Stimulated activated CD8-positive, alpha-beta memory T cell treated with anti-CD3 and anti-CD28 coated beads, Interleukin-2, amount 100 ng/mL, for 48 hours (primary cell): ENCODE measurements at places on chromosomes 5 and 9.

- DNase-seq: no peak
Measured at GRCh38 chr9:108759399-108759798, 96.4 kb downstream of the ACTL7B start.

DNA sequence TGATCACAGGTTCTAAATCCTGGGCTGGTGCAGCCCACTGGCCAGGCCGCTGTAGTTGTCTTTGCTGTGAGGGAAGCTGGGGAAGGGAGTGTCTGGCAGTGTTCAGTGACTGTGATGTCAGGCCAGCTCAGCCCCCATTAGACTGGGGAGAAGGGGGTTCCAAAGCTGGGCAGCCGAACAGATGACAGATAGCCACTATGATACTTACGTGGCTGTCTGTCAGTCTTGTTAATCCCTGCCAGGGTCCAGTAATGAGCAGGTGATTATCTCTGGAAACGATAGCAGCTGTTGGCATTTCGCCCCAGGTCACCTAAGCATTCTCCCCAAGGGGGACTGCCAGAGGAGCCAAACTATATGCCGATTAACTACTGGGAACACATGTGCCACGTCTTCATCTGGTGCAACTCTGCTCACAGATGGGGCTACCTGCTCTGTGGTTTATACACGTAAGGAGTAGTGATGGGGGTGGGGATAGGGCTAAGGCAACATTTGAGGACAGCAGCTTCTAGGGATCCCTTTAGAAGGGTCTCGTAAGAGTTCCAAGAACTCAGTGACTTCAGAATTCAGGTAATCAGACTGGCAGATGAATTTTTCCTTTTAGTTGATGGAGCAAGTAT, 396.3 kb downstream of the KDM4C start:
- no peak for DNase-seq

DNA sequence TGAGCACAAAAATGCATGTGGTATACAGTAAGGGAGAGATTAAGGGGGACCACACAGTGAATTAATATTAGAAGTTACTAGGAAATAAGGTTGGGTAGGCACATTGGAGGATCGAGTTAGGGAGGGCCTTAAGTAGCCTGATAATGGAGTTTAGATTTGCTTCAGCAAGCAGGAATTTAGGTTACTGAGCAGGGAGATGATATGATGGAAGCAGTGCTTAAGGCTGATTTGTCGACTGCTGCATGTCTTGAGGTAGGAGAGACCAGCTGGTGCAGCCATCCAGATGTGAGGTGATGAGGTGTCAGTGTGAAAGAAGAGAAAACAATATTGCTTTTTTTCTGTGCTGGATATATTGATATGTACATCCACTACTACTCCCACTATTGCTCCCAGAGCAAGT, 55.2 kb upstream of the ACTBL2 start:
- no peak for DNase-seq

DNA sequence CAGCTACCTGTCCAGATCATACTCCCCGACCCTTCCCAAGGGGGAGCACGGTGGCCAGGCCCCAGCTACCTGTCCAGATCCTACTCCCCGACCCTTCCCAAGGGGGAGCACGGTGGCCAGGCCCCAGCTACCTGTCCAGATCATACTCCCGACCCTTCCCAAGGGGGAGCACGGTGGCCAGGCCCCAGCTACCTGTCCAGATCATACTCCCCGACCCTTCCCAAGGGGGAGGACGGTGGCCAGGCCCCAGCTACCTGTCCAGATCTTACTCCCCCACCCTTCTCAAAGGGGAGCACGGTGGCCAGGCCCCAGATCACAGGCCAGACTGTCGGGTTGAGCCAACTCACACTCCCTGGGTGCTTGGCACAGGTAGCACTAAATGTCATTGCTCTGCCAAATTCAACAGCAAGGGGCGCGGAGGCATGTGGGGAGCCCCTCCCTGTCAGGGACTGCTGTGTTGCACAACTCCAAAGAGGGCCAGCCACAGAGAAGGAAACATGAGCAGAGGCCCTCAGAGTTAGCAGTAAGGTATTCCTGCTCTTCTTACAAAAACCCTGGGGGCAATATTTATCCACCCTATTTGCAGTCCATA, 136.9 kb downstream of the OLFM1 start:
- DNase-seq: no peak

- DNase-seq: no peak
Measured at GRCh38 chr5:52481201-52481600, 306.5 kb upstream of the ITGA1 start.

- DNase-seq: no peak
Measured at GRCh38 chr5:169301986-169302385, 1.0 kb upstream of the SLIT3 start.

DNA sequence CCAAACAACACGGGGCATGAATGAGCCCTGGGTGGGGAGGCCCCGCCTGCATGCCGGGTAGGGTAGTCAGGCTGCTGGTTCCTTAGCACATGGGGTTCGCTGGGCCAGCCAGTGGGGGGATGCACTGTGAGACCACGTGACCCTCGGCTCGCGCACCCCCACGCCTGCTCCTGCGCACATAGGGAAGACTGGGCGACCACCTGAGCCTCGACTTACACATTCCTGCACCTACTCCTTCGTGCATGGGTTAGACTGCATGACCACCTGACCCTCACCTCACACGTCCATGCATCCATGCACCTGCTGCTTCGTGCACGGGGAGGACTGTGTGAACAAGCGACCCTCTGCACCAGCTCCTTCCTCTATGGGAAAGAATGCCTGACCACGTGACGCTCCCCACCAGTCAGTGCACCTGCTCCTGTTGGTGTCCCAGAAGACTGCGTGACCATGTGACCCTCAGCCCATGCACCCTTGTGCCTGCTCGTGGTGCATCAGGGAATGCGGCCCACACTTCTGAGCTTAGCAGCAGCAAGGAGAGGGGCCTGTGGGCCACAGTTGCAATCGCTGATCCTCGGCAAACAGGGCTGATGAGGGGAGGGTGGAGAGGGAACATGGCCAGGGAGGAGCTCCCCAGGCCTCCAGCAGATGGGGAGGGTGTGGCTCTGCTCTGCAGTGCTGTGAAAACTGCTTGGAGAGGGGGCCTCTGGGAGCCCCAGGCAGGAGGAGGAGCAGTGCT, 18.1 kb downstream of the LPCAT1 start:
- no peak for DNase-seq

DNA sequence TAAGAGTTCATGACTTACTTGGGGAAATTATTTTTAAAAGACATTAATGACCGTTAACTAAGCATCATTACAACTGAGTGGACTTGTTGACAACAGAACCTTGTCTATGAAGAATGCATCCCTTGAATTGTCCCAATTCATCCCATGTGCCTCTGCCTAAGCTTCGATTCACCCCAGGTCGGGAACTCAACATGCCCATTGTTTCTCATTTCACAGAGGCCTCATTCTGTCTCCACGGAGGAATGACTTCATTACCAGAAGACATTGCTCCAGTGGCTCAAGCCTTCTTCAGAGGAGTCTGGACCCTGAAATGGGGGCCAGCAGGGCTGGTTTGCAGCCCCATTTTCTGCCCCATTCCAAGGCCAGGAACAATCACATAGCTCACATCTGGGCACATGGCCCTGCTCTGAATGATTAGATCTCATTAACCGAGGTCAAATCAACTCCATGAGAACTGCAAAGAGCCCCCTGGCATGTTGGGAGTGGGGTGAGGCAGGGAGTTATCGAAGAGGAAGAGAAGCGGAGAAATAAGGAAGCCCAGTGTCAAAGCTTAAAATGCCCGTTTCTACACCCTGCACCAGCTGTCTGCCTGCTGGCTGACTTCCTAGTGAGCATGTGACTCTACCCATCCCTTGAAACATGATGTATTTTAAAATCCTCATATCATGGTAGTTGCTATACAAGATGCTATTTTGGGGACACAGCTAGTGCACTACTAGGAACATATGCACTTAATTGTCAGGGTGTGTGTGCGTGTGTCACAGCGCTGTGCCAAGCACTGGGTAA, 137.3 kb downstream of the LHFPL2 start:
- DNase-seq: no peak

DNA sequence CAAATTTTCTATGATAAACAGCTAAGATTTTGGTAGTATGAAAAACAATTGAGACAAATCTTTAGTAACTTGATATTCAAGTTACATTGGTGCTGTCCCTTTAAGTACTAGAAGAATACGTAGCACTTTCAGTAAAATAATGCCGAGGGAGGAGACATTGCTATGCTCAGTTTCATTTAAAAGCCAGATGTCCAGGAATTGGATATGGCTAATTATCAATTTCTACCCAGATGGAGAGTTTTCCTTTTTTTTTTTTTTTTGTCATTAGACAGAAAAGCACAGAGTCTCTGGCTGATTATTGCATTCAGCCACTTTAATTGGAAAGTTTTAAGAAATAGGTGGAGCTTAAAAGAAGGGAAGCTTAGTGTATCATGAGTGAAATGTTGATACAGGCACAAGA, 40.4 kb upstream of the APC start:
- DNase-seq: no peak

DNA sequence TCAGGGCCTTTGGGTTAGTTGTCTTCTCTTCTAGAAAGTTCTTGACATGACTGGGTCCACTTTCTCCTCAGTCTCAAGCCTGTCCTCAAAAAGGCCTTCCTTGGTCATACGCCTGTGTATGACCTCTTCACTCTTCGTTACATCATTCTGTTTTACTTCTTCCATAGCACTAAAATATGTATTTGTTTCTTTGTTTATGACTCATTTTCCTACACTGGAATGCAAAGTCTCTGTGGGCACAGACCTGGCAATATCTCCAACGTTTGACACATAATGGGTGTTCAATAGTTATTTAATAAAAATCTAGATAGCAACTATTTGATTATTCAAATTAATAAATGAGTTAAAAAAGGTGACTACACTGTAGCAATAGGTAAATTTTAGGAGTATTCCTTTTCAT, 85.1 kb downstream of the YIPF5 start:
- DNase-seq: no peak

DNA sequence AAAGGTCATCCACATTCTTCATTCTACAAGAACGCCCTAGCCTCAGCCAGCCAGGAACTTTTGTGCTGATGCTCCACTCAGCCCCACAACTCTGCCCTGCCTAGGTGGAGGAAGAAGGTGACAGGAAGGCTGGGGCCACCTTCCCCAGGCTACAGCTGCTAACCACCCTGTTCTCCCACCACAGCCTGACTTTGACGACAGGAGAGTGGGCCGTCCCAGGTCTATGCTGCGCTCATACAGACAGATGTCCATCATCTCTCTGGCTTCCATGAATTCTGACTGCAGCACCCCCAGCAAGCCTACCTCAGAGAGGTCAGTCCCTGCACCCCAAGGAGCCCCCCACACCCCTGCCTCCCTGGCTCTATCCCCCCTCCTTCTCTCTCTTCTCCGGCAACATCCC, 28.2 kb upstream of the FOXI1 start:
- DNase-seq: no peak

DNA sequence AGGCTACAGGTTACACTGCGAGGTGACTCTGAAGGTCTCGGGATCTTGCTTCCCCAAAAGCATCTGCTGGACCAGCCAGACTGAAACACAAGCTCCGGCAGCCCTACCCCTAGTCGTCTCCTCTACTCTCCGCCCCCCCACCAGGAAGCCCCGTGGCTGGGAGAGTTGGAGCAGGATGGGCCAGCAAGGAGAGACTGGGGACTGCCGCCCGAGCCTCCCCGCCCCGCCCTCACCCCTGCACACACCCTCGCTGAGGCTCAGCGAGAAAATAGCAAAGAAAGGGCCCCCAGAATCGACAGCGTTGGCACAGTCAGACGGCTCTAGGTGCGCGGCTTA, 1.3 kb downstream of the TRIM7 start:
- DNase-seq: no peak

DNA sequence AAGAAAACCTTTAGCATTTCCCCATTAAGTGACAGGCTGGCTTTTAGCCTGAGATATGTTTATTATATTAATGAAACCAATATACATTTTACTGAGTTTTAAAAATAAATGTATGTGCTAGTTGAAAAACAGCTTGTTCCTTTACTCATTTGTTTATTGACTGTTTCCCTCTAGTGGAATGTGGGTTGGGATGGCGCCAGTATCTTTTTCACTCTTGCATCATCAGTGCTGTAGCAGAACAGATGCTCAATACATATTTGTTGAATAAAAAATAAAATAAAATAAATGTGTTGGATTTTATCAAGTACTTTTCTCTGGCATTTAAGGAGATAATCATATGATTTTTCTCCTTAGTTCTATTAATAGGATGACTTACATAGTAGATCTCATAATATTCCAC, 43.0 kb downstream of the FSTL4 start:
- DNase-seq: no peak

DNA sequence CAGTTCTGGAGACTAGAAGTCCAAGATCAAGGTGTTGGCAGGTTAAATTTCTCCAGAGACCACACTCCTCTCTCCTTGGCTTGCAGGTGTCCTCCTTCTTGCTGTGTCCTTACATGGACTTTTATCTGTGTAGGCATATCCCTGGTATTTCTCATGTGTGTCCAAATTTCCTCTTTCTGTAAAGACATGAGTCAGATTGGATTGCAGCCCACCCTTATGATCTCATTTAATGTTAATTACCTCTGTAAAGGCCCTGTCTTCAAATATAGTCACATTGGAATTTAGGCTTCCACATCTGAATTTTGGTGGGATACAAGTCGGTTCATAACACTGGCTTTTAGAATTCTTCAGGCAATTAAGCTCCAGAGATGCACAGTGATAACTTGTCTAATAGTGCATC, 322.2 kb upstream of the GRIA1 start:
- no peak for DNase-seq

DNA sequence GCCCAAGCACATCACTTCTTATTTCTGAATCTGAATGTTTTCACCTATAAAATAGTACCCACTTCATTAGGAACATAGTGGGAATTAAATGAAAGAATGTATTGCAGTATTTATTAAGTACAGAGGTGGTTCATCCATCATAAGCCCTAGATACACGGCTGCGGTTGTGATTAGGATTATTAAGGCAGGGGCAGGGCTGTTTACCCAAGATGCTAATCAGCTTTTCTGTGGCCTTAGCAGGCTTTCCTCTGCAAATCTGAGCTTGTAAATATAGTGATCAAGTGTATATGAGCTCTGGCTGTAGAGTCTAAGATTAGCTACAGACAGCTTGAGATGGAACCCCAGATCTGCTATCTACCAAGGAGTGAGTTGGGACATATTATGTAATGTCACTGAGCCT, 124.1 kb upstream of the ADRA1B start:
- no peak for DNase-seq

GRCh38 chr5:149961957-149962409, 1.4 kb downstream of the SLC26A2 start:
- no peak for DNase-seq

GRCh38 chr5:10352430-10353240, 860 bp upstream of the MARCHF6 start:
- DNase-seq: no peak

DNA sequence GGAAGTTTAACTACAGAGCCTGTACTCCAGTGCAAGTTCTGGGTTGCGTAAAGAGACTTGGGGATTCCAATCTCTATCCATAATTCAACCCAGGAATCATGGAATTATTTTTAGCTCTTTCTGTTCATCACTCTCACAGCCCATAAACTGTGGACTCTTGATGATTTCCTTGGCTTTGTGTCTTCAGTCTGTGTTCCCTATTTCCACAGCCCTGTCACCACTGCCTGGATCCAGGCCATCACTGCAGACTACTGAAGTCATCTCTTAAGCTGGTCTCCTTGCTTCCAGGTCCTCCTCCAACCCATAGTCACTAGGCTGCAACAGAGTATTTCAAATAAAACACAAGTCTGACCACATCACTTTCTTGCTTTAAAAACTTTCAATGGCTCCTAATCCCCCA, 211.7 kb downstream of the PLK2 start:
- no peak for DNase-seq

GRCh38 chr5:15474143-15474719, 25.7 kb upstream of the FBXL7 start:
- DNase-seq: no peak

GRCh38 chr5:135393691-135394090, 5.3 kb downstream of the MACROH2A1 start:
- no peak for DNase-seq

GRCh38 chr5:32507738-32508434, 63.3 kb upstream of the ZFR start:
- DNase-seq: no peak
